ENCODE measurements at places on chromosomes 3 and 15. TPM values are rescaled to one million over a fixed set of nuclear protein-coding genes. Genes with fewer than 3 reads are reported as not detected.

UROC1 gene
- not detected for total RNA-seq

CYP1A2 gene
- total RNA-seq: not detected

IQCH gene
- total RNA-seq: 5.0 TPM

NME9 gene
- not detected for total RNA-seq

ANKRD34C gene
- total RNA-seq: not detected

- H3K4me3 ChIP-seq: no peak overlapping the region
- DNase-seq: no peak
- H3K4me1 ChIP-seq: peaks cover 10% of the 10 kb centered on the region
Measured at GRCh38 chr3:55882006-55882405, 394.9 kb upstream of the WNT5A start.

DNA sequence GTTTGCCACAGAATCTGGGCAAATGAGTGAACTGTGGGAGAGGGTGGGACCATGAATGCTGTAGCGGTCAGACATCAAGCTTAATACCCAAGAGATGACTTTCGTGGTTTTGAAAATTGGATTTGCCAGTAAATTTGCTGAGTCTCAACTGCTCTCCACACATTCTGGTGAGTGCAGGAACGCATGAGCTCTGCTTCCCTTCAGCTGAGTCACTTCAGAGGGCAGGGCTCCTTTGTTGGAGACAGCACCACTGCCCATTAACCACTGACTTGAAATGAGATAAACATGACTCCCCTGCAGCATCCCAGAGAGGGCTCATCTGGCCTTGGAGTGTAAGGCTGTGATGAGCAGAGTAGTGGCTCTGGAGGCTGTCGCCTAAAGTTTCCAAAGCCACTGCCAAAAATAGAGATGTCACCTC is 22.6 kb downstream of the RARRES1 start:
- H3K4me1 ChIP-seq: peaks cover 11% of the 10 kb centered on the region
- peak; percentile 96 for DNase-seq
- no peaks in the 10 kb centered on the region for H3K36me3 ChIP-seq
- peak overlapping the region; percentile 78 for H3K27ac ChIP-seq

GRCh38 chr15:95825208-95825607 is 505.3 kb upstream of the NR2F2 start:
- H3K4me1 ChIP-seq: no peaks in the 10 kb centered on the region
- no peak overlapping the region for H3K27ac ChIP-seq
- no peak for DNase-seq
- no peaks in the 10 kb centered on the region for H3K36me3 ChIP-seq
- no peaks in the 10 kb centered on the region for H3K27me3 ChIP-seq

DNA sequence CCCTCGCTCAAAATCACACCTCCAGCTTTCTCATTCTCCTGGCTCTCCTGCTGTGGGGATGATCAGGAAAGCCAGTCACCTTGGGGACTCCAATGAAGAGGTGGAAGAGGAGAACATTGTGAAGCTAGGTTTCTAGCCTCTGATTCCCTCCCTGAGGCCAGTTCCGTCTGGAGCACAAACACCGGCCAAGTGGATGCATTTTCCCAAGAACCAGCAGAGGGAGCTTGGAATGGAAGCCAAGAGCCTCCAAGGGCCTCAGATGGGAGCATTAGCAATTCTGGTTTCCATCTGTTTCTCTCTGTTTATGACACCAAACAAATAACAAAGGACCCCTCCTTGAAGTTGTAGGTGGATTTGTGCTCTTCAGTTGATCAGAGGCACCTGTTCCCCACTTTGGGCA is 40.6 kb upstream of the NMNAT3 start:
- peak; percentile 56 for DNase-seq
- no peak overlapping the region for H3K4me3 ChIP-seq
- H3K36me3 ChIP-seq: no peaks in the 10 kb centered on the region

GRCh38 chr3:146834917-146835316 is 229.8 kb upstream of the PLSCR5 start:
- no peak overlapping the region for H3K27ac ChIP-seq
- H3K4me1 ChIP-seq: no peaks in the 10 kb centered on the region
- H3K27me3 ChIP-seq: no peaks in the 10 kb centered on the region
- no peak overlapping the region for H3K4me3 ChIP-seq
- DNase-seq: peak; percentile 45
- no peaks in the 10 kb centered on the region for H3K36me3 ChIP-seq

DNA sequence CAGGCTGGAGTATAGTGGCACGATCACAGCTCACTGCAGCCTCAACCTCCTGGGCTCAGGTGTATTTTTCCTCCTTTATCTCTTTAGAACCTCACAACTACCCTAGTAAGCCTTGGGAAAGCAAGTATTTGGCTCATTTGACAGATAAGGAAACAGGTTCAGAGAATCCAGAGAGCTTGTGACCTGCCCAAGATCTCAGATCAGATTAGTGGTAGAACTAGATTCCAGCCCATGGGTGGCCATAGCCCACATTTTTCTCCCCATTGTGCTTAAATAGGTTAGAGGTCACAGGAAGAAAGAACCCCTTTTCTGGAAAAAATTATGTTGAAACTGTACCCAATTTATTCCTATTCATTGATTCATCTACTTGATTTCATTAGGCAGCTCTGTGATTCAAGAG is 64.3 kb downstream of the TSC22D2 start:
- H3K27me3 ChIP-seq: no peaks in the 10 kb centered on the region
- H3K36me3 ChIP-seq: no peaks in the 10 kb centered on the region
- no peak for DNase-seq
- peaks cover 13% of the 10 kb centered on the region for H3K4me1 ChIP-seq
- H3K27ac ChIP-seq: no peak overlapping the region
- no peak overlapping the region for H3K4me3 ChIP-seq

DNA sequence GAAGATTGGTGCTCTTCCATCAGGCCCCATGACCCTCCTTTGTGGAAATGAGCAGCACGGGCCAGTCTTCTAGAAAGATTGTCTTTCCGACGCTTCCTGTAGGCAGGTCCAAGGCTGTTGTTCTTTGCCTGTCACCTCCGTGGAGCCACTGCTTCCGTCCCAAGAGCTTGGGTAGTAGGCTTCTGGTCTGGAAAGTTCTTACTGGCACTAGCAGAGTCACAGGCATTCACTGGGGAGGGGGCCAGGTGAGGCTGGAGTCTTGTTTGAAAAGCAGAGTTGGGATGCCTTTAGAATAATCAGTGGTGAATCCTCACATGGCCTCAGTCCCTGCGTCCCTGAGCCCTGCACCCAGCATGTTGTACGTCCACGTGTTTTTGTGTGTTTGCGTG is 76.2 kb upstream of the ADPGK start:
- no peak for DNase-seq
- no peaks in the 10 kb centered on the region for H3K27me3 ChIP-seq
- no peaks in the 10 kb centered on the region for H3K4me1 ChIP-seq

GRCh38 chr3:28224430-28224829 is 17.0 kb upstream of the CMC1 start:
- H3K27ac ChIP-seq: no peak overlapping the region
- H3K36me3 ChIP-seq: no peaks in the 10 kb centered on the region
- no peaks in the 10 kb centered on the region for H3K27me3 ChIP-seq
- no peak for DNase-seq
